Dermis blood vessel endothelial cell (primary cell): ENCODE measurements at places on chromosomes 3 and 15.

DNA sequence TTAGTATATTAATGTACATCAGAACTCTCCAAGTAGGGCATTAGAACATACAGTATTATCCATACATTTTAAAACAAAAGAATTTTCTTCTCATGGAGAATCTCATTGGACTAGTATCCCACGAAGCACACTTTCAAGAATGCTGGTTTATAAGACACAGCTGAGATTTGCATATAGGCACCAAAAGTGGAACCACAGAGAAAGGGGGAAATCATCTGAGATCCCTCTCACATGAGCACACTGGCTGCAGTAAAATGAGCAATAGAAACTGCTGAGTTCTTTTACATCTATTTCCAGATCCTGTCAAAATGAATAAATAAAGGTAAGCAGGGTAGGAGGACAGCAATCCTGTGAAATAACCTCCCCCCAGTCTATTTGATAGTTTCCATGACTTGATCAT is 665.3 kb downstream of the FHIT start:
- no peak for DNase-seq

GRCh38 chr3:43032646-43033628 is 53.8 kb downstream of the GASK1A start:
- DNase-seq: no peak

DNA sequence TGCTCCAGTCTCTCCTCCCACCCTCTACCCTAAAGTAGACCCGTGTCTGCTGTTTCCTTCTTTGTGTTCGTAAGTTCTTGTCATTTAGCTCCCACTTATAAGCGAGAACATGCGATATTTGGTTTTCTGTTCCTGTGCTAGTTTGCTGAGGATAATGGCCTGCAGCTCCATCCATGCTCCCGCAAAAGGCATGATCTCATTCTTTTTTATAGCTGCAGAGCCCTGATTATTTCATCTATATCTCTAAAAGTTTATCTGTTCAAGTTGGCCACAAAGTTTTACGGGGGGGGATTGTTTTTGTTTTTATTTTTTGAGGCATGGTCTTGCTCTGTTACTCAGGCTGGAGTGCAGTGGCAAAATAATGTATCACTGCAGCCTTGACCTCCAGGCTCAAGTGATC is 4.4 kb upstream of the NEO1 start:
- no peak for DNase-seq

GRCh38 chr3:182258538-182259177 is 534.6 kb upstream of the ATP11B start:
- peak; percentile 19 for DNase-seq

DNA sequence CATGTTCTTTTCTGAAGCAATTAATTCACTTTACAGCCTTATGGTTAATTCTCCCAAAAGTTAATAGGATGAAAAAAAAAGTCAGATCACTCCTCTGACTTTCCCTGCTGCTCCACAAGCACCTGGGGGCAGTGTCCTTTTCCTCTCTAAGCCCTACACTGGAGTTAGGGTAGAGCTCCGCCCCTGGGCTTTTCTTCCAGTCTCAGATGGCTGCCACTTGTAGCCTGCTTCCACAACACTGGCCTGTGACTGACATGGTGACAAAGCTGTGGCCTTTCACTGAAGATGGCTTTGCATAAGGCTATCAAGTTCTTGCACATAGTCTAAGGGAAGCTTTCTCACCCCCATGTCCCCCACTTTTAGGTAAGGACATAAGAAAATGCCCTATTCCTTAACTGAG is 1.3 kb upstream of the MON1A start:
- no peak for DNase-seq
